ENCODE measurements at places on chromosomes 1 and 21.

DNA sequence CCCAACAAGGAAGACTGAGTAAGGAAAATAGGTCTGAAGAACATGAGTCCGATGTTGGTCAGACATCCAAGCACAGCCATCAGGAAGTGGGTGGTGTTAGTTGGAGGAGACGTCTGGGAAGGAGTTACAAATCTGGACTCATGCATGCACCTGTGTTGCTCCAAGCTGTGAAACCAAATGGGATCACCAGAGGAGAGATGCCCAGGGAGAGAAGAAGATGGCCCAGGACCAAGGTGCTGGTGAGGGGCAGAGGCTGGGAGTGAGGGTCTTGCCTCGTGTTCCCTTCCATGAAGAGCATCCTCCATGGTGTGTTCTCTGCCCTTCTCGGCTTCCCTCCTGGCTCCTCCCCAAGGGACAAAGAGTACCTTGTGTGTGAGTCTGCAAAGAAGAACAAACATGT, 405.6 kb downstream of the NPHP4 start:
- no peak for DNase-seq

- no peak for DNase-seq
Observed at GRCh38 chr1:235511470-235512240, 7.4 kb upstream of the B3GALNT2 start.

DNA sequence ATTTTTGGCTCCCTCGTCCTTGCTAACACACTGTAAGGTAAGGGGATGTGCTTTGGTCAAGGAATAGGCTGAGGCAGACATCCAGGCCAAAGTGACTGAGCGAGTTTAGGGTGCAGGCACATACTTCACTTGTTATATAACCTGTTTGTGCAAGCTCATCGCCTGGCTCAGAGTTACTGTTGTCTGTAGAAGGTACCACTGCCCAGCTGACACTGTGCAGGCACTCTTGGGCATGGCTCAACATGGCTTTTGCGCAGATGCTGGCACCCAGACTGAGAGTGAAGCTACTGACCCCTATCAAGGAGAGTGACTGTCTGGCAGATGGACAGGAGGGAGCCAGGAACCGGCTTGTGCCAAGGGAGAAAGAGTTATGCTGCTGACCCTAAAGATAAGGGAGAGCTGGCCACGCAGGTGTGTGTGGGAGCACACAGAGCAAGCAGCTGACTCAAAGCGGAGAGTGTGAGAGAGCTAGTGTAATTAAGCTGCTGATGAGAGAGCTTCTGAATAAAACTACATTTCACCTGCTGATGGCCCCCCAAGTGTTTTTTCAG, 307.3 kb upstream of the USP24 start:
- DNase-seq, result peak; percentile 22

GRCh38 chr1:85936057-85936456, 220.5 kb downstream of the COL24A1 start:
- DNase-seq, result no peak

DNA sequence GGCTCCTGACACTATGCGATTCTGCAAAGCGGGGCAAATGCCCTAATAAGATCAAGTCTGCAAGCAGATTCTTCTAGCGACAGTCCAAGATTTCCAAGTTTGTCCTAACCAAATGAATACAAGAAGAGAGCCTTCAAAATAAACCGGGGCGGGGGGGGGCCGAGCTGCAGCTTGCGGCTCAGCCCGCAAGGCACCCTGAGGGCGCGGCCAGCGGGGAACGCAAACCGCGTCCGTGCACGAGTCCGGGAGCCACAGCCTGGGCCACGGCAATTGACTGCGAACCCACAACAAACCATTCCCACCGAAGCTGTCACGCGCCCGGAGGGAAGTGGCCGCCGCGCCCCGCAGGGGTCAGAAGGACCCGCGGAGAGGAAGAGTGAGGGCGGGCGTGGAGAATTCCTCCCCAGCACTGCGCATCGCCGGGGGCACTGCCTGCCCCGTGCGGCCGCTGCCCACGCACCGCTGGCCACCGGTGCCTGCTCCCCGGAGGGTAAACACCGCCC, 687 bp downstream of the TGFBR3 start:
- peak; percentile 50 for DNase-seq

GRCh38 chr1:112762541-112763500, 47.7 kb upstream of the PPM1J start:
- DNase-seq, result no peak

DNA sequence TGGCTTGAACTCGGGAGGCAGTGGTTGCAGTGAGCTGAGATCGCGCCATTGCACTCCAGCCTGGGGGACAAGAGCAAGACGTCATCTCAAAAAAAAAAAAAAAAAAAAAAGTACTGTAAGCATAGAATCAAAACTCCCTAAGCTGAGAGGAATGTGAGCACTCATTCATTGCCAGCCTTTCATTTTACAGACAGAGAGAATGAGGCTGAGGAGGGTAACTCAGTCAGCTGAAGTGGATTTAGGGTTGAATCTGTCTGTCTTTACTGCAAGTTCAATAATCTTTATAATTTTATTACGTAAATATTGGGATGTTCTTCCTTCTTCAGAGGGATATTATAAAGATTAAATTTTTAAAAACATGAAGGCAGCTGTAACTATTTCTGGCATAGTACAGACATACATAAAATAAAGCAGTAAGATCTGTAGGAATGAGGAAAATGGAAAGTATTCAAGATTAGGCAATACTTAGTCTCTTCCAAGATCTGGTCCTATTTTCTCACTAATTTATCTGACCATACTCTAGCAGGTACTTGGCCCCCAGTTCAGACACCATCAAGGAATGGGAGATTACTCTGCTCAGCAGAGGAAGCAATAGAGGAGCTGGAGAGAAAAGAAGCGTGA, 24.1 kb upstream of the MNDA start:
- DNase-seq, result no peak

- no peak for DNase-seq
Observed at GRCh38 chr1:41333146-41333784, 28.0 kb upstream of the FOXO6 start.

- DNase-seq, result no peak
Observed at GRCh38 chr1:201659572-201659971, 120.6 kb downstream of the NAV1 start.

DNA sequence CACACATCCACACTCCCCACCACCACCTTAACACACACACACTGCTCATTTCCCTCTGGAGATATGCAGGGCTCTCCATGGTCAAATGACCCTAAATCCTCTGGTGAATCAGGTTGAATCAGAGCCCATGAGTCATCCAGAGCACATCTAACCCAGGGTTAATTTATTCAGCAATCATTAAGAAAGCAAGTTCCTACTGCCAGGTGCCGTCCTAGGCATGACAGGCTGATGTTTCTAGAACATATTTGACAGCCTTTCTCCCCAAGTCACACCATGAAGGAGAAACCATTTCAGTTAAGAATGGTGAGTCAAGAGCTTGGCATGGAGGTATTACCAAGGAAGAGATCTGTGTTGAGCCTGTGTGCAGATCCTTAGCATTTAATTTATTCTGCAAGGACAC, 194.3 kb upstream of the CAMK1G start:
- DNase-seq, result no peak

Measured in left cardiac atrium (tissue), 4 donors.